ENCODE measurements at places on chromosomes 7 and 10.
A peak's percentile ranks its signal among the peaks of the same experiment; 100 is the strongest.

DNA sequence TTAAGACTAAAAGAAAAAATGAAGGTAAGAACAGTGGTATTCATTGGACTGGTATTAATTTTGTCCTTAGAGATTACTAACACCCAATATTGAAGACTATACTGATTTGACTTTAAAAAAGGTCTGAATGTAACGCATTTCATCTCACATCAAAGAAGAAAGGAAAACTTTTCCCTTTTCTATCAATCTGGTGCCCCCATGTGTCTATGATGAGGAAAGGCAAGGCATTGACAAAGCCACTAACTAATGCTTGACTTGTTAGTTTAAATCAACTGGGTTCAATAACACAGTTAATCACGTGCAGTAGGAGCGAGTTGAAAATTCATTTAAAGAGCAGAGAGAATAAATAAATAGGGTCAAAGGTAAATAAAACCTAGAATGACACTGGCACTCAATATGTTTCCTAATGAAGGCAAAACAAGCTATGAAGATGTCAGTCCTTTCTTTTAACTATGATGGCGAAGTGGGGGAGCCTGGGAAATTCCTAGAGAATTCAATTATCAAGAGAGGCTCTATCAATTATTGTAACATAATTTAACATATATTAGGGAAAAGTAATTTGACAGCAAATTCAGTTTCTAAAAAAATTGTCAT is 180.9 kb downstream of the ANK3 start:
- peak; percentile 32 for DNase-seq

GRCh38 chr7:16816824-16817223 is 12.0 kb upstream of the AGR2 start:
- DNase-seq: no peak

- no peak for DNase-seq
These were observed 66.4 kb upstream of the ARHGAP21 start for GRCh38 chr10:24790073-24790472.

DNA sequence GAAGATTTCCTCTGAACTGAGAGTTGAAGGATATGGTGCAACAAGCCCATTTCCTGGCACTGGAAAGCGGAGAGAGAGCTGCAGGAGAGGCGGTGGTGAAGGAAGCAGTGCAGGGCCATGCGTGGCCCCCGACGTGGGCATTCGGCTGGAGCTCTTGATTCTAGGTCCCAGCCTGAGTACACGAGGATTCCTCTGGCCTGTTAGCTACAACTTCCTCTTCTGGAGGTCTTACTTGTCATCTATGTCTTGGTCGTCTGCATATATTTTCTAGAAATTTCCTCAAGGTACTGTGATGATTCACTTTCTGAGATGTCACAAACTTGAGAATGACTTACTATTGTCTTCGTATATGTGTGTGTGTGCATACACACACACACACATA is 59.2 kb upstream of the JAZF1 start:
- DNase-seq: no peak

DNA sequence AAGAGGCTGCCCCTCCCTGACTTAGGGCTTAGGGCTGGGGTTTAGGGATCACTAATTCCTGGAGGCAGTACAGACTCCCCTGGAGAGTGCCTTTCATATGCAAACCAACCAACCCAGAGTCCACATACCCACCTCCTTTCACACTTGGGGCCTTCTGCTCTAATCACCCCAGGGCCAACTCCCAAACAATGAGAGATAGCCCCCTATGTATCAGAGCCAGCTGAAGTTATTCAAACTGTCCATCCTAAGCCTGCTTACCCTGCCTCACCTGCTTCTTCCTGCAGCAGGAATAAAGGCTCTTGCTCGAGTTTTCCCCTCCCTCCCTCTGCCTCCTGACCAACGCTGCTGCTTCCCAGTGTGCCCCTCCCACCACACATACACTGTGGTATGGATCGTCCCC is 51.8 kb upstream of the SLC35G1 start:
- no peak for DNase-seq

DNA sequence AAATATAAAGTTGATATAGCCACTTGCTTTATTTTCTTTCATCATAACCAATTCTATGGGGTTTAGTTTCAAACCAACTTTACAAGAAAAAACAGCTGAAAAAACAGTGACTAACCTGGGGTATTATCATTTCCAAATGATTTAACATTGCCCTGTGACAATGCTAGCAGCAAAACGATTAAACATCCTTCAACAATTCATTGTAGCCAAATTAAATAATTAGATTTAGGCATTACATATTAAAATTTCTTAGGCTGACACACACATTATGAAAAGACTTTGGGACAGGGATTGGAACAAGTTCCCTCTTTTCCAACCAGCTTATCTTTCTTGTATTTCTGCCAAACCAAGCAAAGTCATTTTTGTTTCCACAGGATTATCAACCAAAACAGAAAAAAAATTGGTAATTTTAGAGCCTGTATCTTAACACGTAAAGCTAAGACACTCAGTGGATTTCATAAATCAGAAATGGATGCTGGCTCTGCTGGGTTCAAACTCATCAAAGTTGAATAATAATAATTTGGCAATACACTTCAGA is 84.0 kb downstream of the SEMA3D start:
- DNase-seq: no peak

- no peak for DNase-seq
These were observed 97.6 kb downstream of the KIAA1217 start for GRCh38 chr10:24306507-24306875.

DNA sequence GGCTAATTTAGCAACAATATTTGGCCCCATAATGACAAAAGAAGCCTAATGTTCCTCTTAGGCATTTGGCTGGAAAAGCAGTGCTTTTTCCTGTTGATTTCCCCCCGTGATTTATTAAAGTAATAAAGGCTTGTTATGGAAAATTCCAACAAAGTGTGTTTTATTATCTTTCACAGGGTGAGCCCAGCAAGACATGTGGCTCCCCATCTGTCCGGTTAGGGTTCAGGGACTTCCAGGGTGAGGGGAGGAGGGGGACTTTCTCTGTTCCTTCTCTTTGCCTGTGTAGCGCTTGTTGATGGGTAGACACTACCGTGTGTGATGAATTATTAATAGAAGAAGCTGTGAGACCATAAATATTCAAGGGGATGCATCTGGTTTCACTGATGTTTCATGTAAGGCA is 39.0 kb downstream of the HTR5A start:
- no peak for DNase-seq

DNA sequence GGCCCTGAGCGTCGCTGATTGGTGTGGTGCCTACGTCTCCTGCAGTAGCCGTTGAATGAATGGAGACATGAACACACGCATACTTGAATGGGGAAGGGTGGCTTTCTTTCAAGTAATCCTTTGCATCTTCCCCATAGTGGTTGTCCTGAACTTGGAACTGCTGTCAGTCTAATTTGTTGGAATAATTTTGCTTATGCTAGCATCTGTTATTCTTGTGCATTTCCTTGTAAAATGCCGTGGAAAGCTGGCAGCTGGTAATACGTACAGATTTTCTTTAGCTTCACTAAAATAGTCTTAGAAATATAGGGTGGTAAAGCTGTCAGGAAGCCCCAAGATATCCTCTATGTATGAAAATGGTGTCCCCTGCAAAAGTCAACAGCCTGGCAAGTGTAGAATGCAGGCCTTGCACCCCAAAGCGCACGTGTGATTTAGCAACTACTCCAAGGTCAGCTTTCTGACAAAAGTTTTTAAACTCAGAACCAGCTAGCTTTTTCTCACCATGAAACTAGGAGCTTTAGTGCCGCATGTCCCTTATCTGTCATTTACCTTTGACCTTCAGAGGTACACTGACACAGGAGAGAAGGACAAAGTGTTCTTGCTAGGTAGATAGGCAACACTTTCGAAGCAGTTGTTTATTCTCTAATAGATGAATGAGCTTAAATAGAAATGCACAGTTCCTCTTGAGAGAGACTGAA is 70.8 kb downstream of the RBM33 start:
- DNase-seq: no peak

DNA sequence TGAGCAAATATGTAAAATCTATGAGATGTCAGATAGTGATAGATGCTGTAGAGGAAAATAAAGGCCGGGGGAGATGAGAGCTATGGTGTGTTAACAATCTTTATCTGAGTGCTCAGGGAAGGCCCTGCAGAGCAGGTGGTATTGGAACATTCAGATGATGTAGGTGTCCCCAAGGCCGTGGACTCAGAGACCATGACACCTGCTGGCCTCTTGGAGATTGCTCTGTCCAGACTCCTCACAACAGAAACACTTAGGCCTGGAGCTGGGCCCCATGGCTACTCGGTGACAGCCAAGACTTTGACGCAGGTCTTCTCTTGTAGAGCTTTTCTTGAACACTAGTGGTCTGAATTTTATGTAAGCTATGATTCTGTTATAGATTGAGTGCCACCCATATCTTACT is 13.3 kb downstream of the AKR1E2 start:
- DNase-seq: peak; percentile 22

DNA sequence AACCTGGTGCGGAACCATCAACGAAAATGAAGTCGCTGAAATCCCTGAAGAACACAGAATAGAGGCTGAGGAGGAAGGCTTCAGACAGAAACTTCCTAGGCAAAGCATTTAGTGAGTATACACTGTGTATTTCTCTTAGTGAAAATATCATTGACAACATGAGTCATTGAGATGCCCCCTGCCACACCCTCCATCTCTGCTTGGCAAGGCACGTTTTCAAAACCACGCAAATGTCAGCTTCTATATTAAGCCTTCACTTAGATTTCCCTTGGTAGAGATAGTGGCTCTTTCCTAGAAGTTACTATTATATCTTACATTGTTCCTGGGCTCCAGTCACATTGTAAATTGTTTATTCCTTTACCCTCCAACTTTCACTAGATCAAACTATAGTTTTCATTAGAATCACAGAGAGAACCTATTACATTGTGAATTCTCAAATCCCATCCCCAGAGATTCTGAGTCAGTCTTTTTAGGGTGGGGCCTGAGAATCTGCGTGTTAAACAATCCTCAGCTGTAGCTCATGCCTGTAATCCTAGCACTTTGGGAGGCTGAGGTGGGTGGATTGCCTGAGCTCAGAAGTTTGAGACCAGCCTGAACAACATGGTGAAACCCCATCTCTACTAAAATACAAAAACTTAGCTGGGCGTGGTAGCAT is 4.6 kb upstream of the SKAP2 start:
- no peak for DNase-seq

- no peak for DNase-seq
These were observed 12.3 kb downstream of the ZYX start for GRCh38 chr7:143393267-143394041.

GRCh38 chr7:106421181-106421762 is 136.5 kb upstream of the NAMPT start:
- no peak for DNase-seq

GRCh38 chr10:109886037-109886780 is 37.1 kb downstream of the XPNPEP1 start:
- no peak for DNase-seq

DNA sequence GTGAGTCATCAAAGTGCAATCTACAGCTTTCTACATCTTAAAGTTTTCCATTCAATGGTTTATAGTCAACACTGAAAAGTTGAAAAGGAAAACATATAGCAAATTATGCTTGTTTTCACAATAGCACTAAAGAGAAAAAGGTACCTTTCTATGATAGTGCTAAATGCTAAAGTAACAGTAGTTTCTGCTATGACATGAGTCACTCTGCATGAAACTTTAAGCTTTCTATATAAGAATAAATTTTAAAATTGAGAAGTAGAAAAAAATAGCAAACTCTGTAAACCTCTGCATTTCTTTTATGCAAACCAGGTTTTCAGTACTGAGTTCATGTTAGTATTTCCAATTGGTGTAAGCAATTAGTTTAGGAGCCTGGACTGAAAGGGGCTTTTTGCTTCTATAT is 31.2 kb upstream of the TMEM168 start:
- no peak for DNase-seq

GRCh38 chr10:58094985-58095718 is 172.5 kb downstream of the IPMK start:
- DNase-seq: no peak

- peak; percentile 49 for DNase-seq
These were observed 58.7 kb downstream of the CREB3L2 start for GRCh38 chr7:137943132-137943551.

DNA sequence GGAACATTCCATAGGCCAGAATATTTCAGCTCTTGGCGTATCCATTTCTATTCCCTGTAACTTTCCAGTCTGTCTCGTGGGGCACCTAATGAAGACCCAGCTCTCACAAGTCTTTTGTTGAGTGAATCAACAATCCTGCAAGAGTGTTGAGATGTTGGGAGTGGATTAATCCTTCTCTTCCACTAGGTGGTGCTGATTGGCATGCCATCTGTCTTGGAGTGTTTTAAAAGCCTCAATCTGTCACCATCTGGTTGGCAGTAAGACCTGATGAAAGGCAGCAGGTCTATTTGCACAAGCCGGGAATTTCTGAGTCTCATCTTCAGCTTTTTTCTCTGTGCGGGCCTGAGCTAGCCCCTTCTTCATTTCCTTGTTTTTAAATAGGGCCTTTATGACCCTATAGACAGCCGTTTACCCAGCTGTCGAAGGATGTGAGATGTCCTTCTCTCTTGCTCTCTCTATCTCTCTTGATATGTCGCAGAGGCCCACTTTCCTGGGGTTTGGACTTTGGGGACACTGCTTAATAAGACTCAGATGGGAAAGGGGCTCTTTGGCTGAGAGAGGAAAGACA is 180.5 kb downstream of the ZNF365 start:
- peak; percentile 38 for DNase-seq

GRCh38 chr7:27251136-27251651 is 8.6 kb downstream of the EVX1 start:
- DNase-seq: no peak

Data from K562 (cell line).